ENCODE measurements at places on chromosomes 1 and 21.

- DNase-seq = no peak
Observed at GRCh38 chr1:179167418-179167777, 62.1 kb downstream of the ABL2 start.

DNA sequence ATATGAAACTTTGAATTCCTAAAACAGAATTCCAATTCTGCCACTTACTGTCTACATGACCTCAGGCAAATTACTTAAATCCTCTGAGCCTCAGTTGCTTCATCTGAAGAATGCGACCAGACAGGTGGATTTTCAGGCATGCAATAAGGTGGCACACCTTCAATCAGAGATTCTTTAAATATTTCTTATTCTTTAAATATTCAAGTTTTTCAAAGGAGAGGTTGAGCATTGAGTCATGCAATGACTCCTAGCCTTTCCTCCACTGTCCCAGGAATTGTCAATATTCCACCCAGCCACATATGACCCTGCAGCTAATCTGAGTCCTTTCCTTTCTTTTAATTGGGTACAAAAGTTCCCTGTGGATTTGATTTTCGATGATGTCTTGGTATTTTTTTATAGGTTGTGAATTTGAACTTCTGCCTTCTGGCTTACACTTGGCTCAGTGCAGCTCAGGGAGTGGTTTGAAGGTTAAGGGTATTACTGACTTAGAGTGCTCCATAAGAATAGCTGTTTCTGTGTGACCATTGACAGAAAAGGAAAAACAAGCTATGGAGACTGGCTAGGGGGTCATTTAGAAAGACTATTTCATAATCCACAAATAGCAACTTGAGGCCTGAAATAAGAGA, 52.2 kb upstream of the PRDX6 start:
- no peak for DNase-seq

- DNase-seq = no peak
Observed at GRCh38 chr1:218254296-218254946, 30.7 kb upstream of the RRP15 start.

GRCh38 chr1:27003745-27004470, 8.7 kb downstream of the TENT5B start:
- DNase-seq = no peak

DNA sequence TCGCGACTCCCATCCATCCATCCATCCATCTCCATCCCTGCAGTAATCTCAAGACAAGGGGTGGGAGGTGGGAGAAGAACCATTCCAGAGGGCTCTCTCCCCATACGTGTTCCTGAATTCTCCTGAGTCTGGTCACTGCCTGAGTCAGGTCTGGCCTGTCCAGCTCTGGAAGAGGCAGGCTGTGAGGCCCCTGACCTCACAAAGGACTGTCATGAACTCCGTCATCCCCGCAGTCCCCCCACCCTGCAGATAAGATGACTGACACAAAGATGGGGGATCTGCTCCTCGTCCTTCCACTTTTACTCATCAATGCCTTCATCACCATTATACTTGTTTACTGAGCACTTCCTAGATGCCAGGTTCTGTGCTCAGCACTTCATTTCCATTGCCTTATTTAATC, 1.6 kb upstream of the MAP7D1 start:
- DNase-seq = no peak

DNA sequence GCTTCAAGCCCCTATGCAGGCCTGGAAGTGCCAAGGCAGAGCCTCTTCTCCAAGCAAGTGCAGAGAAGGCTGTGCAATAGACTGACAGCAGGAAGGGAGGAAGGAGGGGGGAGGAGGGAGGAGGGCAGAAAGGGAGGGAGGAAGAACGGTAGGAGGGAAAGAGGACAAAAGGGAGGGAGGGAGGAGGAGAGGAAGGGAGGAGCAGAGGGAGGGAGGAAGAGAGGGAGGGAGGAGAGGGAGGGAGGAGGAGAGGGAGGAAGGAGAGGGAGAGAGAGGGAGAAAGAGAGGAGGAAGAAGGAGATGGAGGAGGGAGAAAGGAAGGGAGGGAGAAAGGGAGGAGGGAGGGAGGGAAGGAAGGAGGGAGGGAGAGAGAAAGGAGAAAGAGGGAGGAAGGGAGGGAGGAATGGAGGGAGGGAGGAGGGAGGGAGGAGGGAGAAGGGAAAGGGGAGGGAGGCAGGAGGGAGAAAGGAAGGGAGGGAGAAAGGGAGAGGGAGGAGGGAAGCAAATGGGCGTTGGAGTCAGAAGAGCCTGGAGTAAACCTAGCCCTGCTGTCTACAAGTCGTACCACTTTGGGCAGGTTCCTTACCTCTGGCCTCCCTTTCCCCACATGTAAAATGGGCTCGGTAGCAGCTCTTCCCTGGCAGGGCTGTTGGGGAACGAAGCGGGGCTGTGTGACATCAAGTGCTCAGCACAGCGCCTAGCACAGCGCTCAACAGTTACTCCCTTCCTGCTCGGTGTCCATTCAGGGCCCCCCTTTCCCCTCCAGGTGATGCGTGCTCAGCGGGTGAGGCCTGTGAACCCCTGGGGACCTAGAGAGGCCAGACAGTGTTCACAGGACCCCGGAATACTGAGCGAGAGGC, 244.6 kb downstream of the NPHP4 start:
- no peak for DNase-seq

DNA sequence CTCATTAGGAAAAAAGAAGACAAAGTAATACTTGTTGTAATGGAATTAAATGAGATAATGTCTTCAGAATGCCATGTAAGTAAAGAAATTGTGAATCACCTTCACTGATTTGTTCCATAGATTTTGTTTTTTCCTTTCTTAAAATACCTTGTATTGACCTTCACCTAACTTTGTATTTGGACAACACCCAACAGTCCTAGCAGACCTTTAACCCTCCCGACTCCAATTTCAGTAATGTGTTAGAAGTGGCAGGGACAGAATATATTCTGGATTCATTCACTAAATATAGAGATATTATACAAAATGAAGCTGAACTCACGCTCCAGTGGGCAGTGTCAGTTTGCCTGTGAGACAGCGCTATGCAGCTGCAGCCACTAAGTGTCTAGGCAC, 57.9 kb downstream of the UCK2 start:
- no peak for DNase-seq

GRCh38 chr1:20601129-20601825, 12.4 kb downstream of the CDA start:
- DNase-seq = no peak

- no peak for DNase-seq
Observed at GRCh38 chr1:19395678-19396192, 83.6 kb downstream of the SLC66A1 start.

DNA sequence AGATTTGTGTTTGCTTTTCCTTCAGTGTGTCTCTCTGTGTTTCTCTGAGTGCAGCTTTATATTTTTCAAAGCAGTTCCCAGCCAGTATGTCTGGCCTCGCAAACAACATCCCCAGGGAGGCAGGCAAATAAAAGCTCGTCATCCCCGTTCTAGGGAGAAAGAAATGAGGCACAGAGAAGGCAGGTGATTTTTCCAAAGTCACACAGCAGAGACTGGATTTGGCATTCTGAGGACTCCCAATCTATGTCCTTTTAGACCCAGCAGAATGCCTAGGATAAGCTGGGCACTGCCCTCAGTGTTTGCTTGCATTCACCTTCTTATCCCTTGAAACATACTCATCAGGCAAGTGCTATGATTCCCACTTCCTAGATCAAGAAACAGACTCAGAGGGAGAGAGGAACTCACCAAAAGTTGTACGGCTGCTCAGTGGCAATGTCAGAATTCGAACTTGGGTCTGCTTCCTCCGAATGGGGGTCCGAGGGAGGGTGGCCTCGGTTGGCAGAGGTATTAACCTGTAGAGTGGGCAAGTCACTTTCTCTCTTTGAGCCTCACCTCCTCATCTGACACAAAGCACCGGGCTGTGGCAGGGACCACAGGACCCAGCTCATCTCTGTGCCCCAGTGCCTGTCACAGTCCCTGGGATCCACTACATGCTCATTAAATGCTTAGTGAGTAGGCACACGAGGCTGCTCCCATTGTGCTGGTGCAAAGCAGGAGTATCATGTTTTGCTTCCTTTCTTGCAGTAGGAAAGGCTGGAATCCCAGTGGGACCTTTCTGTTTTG, 4.2 kb downstream of the RAP1GAP start:
- DNase-seq = no peak

DNA sequence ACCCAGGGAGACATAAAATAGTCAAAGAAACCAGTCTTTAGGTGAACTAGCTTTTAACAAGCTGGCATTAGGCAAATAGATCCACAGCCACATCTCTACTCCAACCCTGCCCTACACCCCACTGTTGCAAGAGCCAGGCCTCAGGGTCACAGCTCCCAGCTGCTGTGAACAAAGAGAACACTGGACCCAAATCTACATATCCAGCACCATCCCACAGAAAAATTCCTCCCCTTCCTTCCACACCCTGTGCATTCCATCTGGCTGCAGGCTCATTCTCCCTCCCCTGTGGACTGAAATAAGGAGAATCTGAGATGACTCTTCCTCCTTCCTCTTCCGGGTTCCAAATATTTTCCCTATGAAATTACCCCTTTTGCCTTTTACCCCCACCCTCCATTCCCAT, 23.2 kb downstream of the DLGAP3 start:
- no peak for DNase-seq

DNA sequence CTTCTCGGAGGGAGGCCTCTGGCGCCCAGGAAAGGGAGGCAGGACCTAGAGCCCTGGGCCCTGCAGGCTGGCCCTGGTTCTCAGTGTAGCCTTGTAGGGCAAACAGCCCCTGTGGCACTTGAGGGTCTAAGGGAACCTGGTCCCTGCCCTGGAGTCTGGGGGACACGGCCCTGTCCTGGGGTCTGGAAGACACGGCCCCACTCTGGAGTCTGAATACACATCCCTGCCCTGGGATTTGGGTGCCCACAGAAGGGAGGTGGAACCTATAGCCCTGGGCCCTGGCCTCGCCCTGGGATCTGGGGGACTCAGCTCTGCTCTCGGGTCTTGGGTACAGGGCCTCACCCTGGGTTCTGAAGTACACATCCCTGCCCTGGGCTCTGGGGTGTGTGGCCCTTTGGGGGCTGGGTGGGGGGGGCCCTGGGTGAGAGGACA, 97.9 kb downstream of the OBSCN start:
- no peak for DNase-seq

DNA sequence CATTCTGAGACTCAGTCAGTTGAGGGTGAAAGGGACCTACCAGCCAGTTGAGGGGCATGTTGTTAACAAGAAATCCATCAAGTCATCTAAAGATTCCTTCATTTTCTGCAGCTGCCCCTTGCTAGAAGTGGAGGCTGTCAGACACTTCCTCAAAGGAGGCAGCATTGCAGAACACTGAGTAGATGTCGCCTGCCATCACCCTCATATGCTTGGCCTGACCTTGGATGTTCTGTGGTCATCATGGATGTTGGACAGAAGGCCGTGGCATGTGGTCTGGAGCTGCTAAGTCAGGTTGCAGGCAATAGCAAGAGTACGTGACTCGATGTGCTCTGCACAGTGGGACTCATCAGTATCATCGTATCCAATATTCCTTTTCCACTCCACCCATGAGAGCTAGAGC, 70.6 kb downstream of the GATAD2B start:
- no peak for DNase-seq

DNA sequence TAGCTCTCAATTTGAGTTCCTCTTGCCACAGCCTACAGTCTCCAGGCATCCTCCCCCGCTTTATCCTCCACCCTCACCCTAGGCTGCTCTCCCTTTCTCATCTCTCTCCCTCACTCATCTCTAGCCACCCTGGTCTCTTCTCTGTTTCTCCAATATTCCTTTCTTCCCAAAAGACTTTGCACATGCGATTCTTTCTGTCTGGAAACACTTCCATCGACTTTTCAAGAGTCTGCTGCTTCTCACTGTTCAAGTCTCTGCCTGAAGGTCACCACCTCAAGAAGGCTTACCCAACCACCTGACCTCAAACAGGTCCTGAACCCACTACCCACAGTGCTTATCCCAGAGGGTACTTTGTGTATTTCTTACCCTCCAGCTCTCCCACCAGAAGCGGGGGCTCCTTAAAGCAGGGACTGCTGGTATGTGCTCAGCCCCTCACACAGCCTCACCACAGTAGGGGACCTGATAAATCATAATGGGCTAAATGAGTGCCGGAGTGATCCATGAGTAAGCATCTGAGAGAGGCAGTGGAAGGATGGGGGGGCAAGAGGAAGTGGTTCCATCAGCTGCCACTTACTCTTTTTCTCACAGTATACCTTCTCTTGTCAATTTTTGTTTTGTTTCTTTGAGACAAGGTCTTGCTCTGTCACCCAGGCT, 14.3 kb upstream of the KRTAP19-8 start:
- no peak for DNase-seq

All from WTC11 (cell line).